ENCODE measurements at places on chromosomes 11 and 22.

DNA sequence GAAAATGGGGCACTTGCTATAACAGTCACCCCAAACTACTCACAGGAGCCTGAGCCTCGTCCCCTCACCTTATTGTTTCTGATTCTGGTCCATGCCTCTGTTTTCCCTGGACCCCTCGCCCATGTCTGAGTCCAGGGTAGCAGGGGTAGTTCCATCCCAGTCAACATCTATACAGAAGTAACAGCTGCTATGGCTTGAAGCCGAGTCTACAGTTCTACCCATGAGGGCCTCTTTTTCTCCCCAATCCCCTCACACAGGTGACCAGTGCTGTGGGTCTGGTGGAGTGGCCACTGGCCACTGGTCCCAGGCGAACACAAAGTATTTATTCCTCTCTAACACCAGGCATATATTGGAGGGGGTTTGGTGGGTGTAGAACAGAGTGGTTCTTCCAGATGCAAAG, 116.4 kb downstream of the ZNF280B start:
- DNase-seq, result no peak

DNA sequence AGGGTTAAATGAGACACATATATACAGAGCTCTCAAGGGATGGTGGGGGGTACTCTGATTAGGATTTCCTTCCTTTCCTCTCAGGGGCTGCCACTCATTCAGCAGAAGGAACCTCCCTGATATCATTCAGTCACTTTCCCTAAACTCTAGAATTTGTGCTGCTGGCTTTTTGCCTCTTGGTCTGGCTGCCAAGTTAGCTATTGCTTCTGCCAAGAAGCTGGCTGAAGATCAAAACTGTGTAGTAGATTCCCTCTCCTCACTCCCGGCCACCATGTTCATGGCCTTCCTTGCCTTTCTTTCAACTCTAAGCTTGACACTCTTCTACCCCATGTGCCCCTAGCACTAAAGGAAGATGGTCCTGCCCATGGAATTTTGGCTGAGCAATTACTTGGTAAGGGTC, 18.7 kb downstream of the SLC6A5 start:
- DNase-seq, result no peak

- DNase-seq, result no peak
Measured at GRCh38 chr11:35088676-35089075, 50.3 kb upstream of the CD44 start.

- no peak for DNase-seq
Measured at GRCh38 chr22:38240734-38241252, 32.0 kb downstream of the TMEM184B start.

GRCh38 chr11:115672999-115673411, 168.8 kb upstream of the CADM1 start:
- no peak for DNase-seq

DNA sequence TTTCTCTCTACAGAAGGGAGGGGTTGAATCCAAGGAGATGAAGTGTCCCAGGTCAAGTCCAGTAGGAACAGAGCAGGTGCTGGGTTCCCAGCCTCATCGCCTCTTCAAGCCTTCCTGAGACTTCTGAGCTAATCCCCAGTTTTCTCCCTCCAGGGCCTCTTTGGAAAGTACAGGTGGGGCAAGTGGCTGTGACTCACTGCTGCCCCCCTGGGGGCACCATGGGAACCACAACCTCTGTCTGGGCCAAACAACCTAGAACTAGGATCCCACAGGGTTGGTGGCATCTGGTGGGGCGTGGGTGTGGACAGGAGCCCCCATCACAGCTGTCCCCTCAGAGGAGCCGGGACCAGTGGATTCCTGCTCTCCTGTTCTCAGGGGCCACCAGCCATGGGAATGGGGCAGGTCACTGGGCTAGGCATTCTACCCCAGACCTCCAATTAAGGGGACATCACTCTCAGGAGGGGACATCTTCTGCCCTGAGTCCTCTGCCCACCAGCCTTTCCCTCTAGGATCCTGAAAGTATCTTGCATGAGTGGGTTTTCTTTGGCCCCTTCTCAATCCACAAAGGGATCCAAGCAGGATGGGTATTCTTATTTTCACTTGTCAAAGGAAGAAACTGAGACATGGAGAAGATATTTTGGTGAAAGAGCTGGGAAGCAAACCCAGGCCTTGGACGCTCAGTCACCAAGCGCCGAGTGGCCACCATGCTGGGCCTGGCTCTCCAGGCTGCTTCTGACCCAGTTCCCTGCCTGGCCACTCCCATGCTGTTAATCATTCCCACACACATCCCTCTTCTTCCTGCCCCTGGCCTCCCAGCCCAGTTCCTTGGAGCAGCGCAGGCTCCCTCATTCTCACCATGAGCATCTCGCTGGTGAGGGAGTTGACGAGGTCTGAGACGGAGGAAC, 23.8 kb downstream of the LRRC10B start:
- DNase-seq, result peak; percentile 58

GRCh38 chr11:20616920-20617319, 17.5 kb downstream of the SLC6A5 start:
- no peak for DNase-seq

DNA sequence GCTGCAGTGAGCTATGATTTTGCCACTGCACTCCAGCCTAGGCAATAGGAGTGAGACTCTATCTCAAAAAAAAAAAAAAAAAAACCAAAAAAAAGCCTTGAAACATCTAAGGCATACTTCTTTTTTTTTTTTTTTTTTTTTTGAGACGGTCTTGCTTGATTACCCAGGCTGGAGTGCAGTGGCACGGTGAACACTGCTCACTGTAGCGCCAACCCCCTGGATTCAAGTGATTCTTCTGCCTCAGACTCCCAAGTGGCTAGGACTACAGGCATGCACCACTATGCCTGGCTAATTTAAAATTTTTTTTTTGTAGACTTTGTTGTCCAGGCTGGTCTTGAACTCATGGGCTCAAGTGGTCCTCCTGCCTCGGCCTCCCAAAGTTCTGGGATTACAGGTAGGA, 19.5 kb downstream of the ARFGAP3 start:
- DNase-seq, result no peak

DNA sequence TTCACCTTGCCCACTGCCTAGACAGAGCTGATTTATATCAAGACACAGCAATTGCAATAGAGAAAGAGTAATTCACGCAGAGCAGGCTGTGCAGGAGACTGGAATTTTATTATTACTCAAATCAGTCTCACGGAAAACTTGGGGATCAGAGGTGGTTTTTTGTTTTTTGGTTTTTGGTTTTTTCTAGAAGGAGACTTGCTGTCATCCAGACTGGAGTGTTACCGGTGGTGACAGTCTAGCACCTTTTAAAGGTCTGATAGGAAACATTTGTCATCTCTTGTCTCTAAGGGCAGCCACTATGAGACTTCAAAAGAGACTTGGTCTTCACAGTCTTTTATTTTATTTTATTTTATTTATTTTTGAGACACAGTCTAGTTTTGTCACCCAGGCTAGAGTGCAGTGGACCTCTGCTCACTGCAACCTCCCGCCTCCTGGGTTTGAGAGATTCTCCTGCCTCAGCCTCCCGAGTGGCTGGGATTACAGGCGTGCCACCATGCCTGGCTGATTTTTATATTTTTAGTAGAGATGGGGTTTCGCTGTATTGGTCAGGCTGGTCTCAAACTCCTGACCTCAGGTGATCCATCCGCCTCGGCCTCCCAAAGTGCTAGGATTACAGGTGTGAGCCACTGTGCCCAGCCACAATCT, 19.1 kb downstream of the APOBEC3H start:
- no peak for DNase-seq

- peak; percentile 70 for DNase-seq
Measured at GRCh38 chr22:30005213-30005857, 74.9 kb upstream of the HORMAD2 start.

DNA sequence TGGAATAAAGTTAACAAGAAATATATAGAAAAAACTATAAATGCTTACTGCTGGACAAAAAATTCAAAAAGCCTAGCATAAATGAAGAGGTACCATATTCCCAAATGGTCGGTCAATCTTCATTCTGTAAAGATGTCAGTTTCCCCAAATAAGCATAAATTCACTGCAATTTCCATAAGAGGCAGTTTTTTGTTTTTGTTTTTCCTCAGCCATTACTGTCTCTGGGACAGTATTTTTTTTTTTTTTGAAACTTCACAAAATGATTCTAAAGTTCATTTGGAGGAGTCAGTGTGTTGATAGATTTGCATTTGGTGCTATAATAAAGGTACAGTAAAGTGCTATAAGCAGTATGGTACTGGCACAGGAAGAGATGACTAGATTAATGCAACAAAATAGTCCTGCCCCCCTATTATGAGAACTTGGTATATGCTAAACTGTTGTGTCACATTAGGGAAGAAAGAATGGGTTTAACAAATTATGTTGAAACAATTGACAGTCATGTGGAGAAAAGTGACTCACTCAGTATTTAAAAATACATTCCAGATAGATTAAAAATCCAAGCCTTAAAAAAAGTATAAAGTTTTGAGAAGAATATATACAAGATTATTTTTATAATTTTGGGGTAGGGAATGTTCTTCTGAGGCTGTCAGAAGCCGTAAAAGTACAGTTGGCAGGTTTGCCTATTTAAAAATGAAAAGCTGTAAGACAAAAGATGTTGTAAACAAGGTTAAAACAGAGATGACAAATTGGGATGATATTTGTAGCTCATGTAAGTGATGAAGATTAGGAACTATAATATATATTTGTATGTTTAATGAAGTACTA, 2.6 kb upstream of the FTH1 start:
- no peak for DNase-seq

- no peak for DNase-seq
Measured at GRCh38 chr11:27443227-27443626, 29.4 kb downstream of the LGR4 start.

- DNase-seq, result no peak
Measured at GRCh38 chr11:12094872-12095800, 15.3 kb upstream of the MICAL2 start.

DNA sequence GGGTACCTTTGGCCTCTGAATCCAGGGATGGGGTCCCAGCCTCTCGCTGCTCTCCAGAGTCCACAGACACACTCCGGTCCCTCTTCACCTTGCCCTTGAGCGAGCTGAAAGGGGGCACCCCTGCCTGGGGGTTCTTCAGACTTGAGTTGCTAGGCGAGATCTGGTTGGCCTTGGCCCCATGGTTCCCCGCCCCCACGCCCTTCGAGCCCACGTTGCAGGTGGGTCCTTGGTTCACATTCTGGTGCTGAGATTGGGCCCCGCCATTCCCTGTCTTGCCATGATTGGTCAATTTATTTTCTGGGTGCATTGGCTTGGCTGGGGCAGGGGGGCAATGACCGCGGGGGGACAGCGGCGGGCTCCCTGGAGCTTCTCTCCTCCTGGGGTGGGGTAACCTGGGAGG, 17.5 kb downstream of the BCL9L start:
- DNase-seq, result no peak

DNA sequence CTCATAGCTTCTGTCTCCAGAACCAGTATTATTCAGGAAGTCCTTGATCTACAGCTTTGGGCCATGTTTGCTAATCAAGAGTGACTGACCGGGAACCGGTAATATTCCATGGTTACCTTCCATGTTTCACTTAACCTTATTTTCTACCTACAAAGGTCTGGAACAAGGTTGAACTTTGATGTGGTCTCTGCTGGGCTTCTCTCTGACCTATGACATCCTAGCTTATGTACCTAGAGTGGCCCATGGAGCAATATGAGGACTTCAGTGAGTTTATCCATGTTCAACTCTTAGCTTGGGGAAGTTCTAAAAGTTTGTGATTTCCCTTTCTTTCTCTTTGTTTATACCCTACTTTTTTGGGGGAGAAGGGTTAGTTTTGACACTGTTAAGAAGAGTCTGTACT, 33.2 kb downstream of the CCDC90B start:
- DNase-seq, result no peak

GRCh38 chr22:50712341-50713007, 25.5 kb upstream of the ACR start:
- DNase-seq, result no peak

DNA sequence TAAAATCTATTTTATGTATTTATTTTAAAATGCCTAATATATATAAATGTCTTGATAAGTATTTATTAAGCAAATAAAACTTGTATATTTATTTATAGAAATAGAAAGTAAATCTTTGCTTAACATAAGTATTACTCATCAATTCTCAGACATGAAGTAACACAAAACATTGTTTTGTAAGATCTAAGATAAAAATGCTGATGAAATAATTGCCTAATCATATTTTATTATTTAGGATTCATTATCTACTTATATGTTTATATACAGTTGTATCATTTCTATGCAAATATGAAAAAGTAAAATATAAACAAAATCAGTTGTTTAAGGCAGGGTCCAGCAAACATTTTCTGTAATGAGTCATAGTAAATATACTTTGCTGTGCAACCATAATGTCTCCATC, 507.8 kb upstream of the CNTN5 start:
- no peak for DNase-seq

DNA sequence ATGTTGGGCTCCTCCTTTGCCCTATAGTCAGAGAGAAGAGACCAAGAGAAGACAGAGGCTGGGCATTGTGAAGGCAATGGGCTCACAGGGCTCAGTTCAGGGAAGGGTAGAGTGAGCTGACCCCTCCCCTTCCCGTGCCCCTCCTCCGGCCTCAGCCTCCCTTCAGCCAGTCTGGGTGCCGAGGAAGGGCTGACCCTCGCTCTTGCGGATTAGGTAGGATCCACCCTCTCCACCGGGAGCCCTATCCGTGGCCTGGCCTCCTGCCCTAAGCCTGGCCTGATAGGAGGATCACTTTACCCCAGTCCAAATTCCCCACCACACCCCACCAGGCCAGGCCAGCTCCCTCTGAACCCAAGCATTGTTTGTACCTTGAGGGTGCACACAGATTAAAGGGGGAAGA, 1.8 kb upstream of the PPP1R14B start:
- no peak for DNase-seq

DNA sequence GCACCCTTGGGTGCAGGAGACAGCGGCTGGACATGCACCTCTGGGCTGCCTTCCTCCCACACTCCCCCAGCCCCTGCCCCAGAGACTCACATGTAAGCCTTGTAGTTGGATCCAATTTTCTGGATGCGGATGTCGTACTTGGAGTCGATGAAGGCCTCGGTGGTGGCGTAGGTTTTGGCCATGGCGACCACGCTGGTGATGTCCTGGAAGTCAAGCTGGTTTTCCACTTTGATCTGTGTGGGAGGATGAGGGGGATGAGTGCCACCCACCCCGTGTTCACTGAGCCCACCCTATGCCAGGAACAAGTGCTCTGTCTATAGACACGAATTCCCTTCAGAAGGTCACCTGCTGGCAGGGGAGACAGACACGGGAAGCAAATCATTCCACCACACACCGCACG, 66.9 kb downstream of the FBXO7 start:
- DNase-seq, result no peak

DNA sequence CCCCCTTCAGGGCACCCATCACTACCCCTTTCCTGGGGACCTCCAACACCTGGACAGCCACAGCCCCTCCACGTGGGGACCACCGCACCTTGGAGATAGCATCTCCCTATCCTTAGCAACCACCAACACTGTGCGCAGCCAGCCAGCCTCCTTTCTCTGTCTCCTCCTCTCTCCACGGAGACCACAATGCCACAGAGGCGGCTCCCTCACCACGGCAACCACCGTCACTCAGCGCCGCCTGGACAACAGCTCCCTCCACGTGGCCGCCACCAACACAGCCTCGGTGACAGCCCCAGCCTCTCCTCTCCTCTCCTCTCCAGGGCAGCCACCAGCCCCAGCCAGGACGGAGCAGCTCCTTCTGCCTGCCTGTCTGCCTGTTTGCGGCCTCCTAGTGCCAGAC, 10.5 kb downstream of the ELFN2 start:
- peak; percentile 20 for DNase-seq

Data from CD4-positive, alpha-beta T cell treated with Interleukin-17A for 4 hours (primary cell).